ENCODE measurements at places on chromosomes 12 and 14.
A peak's percentile ranks its signal among the peaks of the same experiment; 100 is the strongest.

DNA sequence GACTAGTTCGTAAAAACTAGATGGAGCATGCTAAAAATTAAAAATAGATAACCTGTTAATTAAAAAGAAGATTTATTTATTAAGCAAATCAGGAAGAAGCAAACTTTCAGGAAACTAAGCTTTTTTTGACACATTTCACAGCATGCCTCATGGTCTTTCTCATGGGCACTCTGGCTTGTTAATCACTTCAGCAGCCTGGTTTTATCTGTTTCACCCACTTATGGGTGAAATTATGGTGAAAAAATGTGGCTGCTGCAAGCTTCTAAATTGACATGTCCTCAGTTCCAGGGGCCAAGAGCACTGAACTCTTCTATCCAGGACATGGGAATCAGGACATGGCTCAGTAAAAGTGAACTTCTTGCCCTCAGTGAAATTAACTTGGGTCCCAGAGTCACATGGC is 468.6 kb upstream of the SYT1 start:
- no peak for DNase-seq

DNA sequence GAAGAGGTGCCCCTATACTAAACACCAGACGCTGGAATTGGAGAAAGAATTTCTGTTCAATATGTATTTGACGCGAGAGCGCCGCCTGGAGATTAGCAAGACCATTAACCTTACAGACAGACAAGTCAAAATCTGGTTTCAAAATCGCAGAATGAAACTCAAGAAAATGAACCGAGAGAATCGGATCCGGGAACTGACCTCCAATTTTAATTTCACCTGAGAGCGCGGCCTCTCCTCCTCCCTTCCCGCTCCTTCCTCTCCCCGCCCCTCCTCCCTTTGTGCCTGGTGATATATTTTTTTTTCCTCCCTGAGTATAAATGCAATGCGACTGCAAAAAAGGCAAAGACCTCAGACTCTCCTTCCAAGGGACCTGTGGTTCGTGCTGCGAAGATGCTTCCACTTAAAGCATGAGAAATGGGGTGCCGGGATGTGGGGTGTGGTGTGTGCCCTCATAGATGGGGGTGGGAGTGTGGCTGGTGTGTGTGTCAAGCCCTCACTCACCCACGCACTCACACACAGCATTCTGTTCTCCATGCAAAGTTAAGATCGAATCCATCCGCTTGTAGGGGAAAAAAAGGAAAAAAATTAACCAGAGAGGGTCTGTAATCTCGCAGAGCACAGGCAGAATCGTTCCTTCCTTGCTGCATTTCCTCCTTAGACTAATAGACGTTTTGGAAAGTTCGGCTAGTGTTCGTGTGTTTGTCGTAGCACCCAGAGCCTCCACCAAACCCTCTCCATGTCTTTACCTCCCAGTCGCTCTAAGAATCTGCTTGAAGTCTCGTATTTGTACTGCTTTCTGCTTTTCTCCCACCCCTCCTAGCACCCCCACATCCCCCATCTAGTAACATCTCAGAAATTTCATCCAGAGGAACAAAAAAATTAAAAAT is 4.5 kb downstream of the HOXC10 start:
- DNase-seq, result no peak

DNA sequence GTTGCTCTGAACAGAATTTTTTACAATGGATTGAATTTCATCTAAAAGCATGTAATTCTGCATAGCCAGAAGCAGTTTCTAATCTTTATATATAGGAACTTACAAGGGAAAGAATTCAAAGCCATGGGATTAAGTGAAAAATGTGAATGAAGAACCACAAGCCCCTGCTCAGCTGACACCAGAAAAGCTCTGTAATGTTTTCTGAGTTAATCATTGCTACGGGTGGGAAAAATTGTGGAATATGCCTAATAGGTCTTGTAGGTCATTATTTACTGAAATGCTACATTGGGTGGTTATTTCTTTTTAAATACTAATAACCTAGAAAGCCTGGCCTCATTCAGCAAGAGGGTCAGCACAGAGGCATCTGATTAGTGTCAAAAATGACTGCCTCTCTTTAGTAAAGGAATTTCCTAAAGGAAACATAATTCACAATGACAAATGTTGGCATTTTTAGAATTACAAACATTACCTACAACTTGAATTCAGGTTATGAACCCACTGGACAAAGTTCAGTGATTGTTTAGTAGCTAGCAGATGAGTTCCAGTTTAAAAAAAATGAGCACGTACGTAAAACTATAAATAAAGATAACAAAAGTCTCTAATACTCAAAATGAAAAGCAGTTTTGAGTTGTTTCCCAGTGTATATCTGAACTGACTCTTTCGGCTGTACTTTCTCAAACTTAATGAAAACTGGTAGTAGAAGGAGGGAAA is 75.3 kb downstream of the BMP4 start:
- DNase-seq, result no peak

- DNase-seq, result no peak
Observed at GRCh38 chr14:95761436-95761835, 47.5 kb upstream of the TCL1A start.

GRCh38 chr14:32800320-32800719 is 138.4 kb upstream of the NPAS3 start:
- DNase-seq, result no peak

DNA sequence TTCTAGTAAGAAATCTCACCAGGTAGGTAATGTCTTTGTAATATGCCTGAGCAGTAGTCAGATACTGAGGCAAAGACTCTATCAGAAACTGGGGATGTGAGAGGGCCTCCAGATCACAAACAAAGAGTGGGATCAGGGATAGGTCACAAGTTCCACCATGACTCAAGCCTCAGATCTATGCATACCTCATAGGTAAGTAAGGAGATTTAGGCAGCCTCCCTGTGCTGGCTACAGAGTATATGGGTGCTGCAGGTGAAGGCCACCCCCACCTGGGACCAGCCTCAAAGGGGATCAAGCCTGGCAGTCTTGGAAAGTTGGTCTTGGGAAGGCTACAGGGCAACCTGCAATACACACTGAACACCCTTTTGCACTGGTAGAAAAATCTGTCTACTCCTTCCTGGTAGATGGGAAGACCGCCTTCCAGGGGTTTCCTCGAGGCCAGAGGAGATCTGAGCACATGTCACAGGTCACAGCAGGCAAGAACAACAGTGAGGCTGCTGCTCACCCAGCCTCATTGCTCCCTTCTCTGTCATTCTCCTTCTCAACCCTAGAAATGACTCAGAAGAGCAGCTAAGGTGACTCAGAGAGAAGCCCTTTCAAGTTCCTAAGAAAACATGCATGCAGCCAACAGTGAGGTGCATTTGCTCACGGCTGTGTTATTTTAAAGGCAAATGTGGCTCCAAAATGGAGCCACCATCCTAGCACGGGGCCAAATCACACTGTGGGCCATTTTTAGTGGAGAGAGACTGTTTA is 143.4 kb upstream of the CDKN3 start:
- no peak for DNase-seq

DNA sequence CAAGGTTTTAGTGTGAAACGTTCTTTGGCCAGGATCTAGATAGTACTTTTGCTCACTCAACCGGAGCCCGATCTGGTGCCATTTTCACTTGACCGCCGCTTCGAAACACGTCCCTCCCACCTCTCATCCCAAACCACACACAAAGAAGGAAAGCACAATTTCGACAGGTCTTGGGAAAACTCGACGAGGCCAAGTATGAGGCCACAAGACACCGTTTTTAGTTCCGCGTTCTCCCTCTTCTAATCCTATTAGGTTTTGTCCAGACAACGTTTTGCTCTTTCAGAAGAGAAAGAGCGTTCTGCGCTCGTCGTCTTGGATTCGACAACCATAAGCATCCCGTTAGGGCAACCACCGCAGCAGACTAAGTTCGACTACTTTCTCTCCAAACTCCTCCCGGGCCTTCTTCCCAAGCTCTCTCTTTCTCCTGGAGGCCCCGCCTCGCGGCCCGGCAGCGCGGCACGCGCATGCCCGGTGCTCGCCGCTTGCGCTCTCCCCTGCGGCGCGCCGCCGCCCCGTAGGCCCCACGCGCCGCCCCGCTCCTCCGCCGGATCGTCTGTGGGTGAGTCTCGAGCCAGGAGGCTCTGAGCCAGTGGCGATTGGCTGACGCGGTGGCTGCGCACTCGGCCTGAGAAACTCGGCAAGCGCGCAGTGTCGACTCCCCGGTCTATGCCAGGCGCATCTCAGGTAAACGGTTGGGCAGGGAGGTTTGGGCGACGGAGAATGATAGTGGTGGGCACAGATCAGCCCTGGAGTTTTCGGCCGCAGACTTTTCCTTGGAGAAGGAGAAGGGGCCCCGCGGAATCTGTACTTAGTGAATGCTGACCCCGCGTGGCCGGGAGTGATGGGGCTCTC is at the start of gene MIPOL1:
Gene MIPOL1 (plus strand): TSS at position 517 of the 852 bp plus-strand sequence. CDS start 49,952 bp downstream, outside the sequence.
- DNase-seq, result peak; percentile 9

DNA sequence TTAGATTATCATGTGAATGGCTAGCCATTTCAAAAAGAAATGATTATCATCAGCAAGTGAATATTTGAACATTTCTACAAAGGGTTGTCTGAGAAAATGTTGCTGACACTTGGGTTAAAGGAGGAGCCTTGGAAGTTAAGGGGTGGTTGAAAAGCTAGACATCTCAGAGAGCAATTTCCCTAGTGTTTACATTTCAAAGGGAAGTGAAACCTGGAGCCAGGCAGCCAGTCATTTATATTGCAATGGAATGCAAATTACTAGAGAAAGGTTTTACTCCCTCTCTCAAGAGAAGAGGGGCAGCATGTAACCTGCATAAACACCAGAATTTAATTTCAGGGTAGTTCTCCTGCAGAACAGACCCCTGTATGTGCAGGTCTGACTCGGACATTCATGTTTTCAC is 279.0 kb downstream of the SLC16A7 start:
- no peak for DNase-seq

DNA sequence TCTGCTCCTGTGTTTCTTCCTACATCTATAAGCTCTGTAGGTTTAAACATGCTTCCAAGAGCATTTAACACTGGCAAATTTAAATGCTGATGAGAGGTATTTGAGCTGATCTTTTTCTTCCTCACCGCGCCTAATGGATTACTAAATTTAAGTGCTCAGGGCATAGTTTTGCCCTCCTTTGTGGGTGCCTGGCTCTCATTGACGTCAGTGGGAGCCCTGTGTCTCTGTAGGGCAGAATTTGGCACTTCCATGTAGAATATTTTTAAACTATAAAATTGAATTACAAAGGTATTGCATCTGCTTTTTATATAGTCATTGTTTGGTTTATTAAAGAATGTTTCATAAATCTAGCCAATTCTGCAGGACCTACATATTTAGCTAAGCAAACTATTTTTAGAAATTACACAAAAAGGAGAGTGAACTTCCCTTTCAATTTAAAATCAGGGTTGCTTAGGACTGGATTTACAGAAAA is 444.8 kb downstream of the AEBP2 start:
- DNase-seq, result no peak

DNA sequence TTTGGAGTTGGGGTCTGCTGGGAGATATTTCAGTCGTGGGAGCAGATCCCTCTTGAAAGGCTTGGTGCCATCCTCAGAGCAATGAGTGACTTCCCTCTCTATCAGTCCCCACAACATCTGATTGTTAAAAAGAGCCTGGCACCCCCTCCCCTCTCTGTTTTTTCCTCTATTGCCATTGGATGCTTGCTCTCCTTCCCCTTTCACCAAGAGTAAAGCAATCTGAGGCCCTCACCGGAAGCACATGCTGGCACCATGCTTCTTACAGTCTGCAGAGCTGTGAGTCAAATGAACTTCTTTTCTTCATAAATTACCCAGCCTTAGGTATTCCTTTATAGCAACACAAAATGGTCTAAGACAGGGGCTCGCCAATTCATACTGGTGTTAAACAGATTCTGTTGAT is 99.1 kb upstream of the CCND2 start:
- no peak for DNase-seq

GRCh38 chr14:61968207-61968606 is 206.0 kb downstream of the SNAPC1 start:
- DNase-seq, result no peak

GRCh38 chr14:61677479-61677878 is 17.8 kb upstream of the HIF1A start:
- DNase-seq, result no peak

- no peak for DNase-seq
Observed at GRCh38 chr12:124758266-124759220, 105.1 kb downstream of the SCARB1 start.

GRCh38 chr14:97687944-97688630 is 890.9 kb downstream of the VRK1 start:
- no peak for DNase-seq

DNA sequence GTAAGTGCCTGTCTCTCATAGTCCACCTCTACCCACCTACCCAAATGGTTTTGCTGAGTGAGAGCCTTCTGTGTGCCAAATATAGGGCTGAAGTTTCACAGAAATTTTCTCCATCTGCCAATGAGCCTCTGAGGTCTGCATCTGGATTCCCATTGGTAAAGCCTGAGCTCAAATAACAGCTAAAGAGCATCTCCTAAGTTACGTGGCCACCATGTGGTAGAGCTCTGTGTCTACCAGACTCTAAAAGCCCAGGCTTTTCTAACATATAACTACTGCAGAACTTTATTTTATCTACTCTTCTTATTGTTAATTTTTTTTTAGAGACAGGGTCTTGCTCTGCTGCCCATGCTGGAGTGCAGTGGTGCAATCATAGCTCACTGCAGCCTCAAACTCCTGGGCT is 16.0 kb downstream of the AMDHD1 start:
- DNase-seq, result no peak

GRCh38 chr14:33045760-33046159 is 107.1 kb downstream of the NPAS3 start:
- no peak for DNase-seq

DNA sequence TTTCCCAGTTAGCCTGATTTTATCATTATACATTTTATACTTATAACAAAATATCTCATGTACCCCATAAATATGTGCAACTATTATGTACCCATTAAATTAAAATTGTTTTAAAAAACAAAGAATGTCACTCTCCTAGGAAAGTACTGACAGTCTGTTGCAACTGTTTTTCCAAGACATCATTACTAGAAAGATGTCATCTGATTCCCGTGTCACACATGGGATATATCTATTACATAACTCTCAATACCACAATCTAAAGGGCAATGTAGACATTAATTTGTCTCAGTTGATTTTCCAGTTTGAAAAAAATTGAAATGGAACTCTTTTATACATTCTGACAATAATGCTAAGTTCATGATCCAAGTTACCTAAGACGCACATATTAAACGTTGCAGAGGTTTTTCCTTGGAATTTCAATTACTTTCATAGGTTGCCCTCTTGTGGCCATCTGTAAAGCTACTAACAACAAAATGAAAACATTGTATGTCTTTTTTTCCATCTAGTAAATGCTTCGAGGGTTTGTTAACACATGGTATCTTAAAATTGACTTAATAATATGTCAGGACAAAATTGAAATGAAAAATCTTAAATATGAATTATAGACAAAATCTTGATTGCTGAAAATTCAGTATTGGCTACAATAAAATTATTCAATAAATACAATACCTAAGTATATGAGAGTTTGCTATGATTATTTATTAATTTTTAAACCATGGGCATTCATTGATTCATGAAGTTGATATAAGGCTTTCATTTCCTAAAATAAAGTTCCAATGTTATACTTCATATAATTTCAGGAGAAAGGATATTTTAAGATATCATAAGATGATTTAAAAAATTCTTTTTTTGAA is 131.6 kb downstream of the PPFIA2 start:
- DNase-seq, result no peak

- no peak for DNase-seq
Observed at GRCh38 chr12:32889011-32889760, 7.4 kb downstream of the PKP2 start.

GRCh38 chr12:10171973-10172728 is at the start of gene OLR1:
Gene OLR1, minus strand, starts transcription at chr12:10172132. Its CDS starts 55 bp downstream, at chr12:10172077.
- DNase-seq, result no peak
